ENCODE measurements at places on chromosomes 5 and 9.
A peak's percentile ranks its signal among the peaks of the same experiment; 100 is the strongest.

- no peak for DNase-seq
These were observed 14.1 kb downstream of the TNFSF15 start for GRCh38 chr9:114791736-114792135.

DNA sequence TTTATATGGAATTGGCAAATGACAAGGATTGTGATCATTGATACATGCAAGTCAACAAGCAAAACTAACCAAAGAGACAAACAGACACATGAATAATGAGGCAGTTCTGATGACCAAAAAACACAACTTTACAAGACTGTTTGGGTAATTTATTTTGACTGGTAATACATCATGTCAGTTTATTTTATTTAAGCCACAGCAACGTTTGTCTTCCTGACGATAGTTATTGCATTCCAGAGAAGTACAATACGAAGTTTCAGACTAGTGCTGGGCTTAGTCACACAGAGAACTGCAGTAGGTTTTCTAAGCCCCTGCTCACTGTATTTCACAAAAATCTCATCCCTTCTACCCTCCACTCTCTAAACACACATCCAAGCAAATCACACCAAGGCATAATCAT is 514.2 kb downstream of the RAB3C start:
- DNase-seq, result no peak

DNA sequence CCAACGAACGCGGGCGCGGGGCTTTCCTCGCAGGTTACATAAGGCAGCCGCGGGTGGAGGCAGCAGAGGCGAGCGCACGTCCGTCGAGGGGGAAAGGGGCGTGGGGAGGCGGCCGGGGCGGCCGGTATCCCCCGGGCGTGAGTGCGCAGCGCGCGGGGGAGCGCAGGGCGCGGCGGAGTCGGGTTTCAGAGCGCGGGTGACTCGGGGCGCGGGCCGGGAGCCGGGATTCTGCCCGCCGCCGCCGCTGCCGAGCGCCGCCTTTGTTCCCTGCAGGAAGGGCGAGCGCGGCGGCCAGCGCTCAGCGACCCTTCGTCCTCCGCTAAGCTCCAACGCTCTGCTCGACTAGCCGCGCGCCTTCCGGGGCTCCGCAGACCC is at the start of gene COL15A1:
Gene COL15A1, plus strand, starts transcription at position 226 of the 375 bp plus-strand sequence. CDS start 155 bp downstream, outside the sequence.
- DNase-seq, result no peak

- DNase-seq, result peak; percentile 26
These were observed 67.4 kb upstream of the TBC1D9B start for GRCh38 chr5:179974946-179975712.

DNA sequence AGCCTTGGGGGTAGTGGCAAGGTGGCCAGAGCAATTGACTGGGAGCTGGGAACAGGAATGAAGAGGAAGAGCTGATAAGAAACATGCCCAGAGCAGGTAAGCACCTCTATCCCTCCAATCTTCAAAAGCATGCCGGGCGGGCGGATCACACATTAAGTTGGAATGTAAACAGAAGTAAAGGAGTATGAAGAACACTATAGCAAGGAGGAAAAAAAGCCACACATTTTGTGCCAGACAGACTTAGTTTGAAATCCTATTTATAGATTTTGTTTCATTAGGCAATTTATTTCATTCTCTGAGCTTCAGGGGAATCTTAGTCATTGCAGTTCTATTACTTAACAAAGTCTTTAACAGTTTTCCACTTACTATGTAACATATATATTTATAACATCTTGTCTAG is 173.9 kb upstream of the TNC start:
- no peak for DNase-seq

DNA sequence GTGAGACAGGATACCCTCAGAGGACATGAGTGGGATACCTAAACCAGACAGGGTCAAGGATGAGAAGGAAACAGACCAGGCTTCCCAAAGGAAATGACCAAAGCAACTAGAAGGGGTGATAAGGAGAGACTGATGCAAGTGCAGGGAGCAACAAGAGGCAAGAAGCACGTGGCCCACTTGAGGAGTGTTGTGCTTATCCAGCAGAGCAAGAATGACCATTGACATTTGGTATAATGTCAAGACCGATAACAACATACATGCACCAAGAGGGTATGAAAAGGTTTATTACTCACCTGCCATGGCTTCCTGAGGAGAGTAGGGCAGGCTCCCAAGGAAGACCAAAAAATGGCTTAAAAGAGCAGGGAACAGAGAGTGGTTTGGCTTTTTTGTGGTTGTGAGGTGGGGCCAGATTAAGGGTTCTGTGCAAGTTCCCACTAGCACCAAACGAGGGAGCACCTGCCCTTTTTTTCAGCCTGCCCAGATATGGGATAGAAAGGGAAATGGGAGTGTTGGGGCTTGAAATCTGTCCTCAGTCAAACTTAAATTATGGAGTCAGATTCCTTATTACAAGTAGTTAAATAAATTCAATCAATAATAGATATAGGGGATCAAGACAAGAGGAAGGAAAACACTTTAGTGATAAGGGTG is 513.6 kb downstream of the RASEF start:
- DNase-seq, result no peak

DNA sequence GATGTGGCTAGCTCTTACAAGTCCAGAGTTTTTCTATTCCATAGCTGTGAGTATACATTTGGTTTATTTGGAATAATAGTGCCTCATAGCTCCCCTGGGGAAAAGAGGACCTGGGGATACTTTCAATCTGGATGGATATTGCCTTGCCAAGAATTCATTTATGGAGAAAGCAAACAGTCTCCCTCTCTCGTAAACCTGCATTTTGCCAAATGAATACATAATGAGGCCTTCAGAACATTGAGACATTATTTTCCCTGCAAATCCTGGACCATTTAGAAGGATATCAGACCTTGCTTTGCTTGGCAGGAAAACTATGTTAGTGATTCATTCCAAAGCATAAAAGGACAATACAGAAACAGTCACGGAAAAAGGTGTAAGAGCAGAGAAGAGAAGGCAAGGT is 569.6 kb upstream of the BRINP1 start:
- no peak for DNase-seq

- no peak for DNase-seq
These were observed 104.7 kb upstream of the SSBP2 start for GRCh38 chr5:81855591-81855990.

GRCh38 chr9:88658311-88658822 is 123.4 kb downstream of the NXNL2 start:
- no peak for DNase-seq

- no peak for DNase-seq
These were observed 172.4 kb downstream of the NTRK2 start for GRCh38 chr9:84841931-84842330.

DNA sequence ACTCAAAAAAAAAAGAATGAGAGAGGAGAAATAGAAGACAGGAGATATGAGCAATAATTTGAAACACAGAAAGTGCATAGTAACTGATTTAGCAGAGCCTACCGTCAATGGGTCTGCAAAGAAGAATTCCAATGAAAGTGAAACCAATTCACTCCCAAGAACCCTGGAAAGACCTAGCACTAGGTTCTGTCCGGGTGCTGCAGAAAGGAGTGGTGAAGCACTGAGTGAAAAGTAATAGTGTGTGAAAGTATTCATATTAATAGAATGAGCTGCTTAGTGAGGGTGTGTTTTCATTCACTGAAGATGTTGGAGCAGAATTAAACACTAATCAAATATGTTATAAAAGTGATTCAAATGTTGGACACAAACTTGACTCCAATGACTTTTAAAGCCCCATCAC is 51.3 kb upstream of the SLC30A5 start:
- no peak for DNase-seq

GRCh38 chr9:124517600-124517999 is 10.4 kb upstream of the NR5A1 start:
- no peak for DNase-seq

- no peak for DNase-seq
These were observed 97.3 kb upstream of the ADAMTS16 start for GRCh38 chr5:5042806-5043205.

DNA sequence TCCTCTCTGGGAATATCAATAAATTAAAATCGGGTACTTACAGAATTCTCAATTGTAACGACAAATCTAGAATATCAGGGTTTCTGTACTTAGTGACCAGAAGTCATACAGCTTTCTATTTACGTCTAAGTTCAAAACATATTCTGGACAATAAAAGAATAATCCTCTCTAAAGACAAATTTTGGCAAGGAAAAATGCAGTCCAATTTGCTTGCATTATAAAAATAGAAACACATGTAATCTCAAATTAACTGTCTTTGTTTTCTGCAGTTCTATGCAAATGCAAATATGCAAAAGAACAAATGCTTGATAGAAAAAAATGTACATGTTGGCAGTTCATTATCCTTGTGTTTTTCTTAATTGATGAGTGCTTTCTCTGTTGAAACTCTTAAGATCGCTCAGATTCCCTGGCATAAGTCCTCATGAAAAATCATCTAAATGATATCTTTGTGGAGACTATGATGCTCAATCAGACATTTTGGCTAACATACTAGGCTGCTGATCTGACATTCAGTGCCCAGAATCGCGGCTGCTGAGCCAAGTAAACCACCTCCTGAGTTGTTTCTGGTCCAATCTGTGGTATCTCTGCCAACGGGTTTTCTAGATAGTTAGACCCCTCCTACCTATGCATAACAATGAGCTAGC is 990.1 kb upstream of the C9orf72 start:
- no peak for DNase-seq

DNA sequence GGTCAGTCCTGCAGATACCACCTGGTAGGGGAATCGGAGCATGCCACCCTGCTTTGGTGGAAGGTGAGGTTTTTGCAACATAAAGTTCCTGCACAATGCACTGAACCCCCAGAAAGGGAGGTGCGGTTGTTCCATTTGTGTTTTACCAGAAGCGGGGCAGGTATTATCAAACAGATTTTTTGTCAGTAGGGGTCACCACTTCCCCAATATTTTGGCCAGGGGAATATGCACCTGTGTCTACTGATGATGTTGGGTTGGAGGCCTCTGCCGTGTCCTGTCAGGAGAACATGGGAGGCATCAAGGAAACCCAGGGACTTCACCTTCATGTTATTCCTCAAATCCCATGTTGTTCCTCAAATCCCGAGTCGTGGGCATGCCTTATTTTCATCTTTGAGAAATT is 438.7 kb downstream of the NTRK2 start:
- no peak for DNase-seq

GRCh38 chr5:128111818-128112448 is 28.4 kb downstream of the SLC12A2 start:
- DNase-seq, result no peak

GRCh38 chr9:7297521-7297920 is 502.1 kb downstream of the DMAC1 start:
- DNase-seq, result no peak

DNA sequence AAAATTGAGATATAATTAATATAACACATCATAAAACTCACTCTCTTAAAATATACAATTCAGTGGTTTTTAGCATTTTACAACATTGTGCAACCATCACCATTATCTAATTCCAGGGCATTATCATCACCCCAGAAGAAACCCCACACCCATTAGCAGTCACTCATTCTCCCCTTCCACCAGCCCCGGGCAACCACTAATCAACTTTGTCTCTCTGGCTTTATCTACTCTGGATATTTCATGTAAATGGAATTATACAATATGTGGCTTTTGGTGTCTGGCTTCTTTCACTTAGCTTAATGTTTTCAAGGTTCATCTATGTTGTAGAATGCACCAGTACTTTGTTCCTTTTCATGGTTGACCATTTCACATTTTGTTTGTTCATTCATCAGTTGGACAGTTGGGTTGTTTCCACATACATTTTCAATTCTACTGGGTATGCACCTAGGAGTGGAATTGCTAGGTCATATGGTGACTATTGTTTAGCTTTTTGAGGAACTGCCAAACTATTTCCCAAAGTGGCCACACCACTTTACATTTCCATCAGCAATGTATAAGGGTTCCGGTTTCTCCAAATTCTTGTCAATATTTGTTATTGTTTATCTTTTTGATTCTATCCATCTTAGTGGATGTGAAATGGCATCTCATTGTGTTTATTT is 62.4 kb downstream of the MARCHF3 start:
- no peak for DNase-seq

- DNase-seq, result no peak
These were observed 598 bp upstream of the TMED7 start for GRCh38 chr5:115626445-115626823.

DNA sequence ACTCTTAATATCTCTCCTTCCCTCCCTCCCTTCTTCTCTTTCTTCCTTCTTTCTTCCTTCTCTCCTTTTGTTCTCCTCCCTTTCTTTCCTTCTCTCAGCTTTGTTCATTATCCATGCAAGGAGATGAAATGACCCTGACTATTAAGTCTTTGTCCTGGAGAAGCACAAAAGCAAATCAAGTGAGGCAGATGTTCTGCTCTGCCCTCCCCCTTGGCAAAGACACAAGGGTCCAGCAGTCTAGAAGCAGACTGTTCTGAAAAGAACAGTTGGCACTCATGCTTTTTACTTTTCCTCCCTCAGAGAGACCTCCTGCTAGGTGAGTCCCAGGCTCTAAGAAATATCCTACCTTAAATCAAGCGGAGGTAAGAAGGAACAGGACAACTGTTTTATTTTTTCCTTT is 1067.6 kb upstream of the DMAC1 start:
- no peak for DNase-seq

GRCh38 chr5:129042306-129042705 is 52.2 kb upstream of the ISOC1 start:
- DNase-seq, result no peak

GRCh38 chr5:178516504-178517235 is 73.5 kb downstream of the COL23A1 start:
- DNase-seq, result no peak

GRCh38 chr9:7324152-7324598 is 475.4 kb downstream of the DMAC1 start:
- no peak for DNase-seq

DNA sequence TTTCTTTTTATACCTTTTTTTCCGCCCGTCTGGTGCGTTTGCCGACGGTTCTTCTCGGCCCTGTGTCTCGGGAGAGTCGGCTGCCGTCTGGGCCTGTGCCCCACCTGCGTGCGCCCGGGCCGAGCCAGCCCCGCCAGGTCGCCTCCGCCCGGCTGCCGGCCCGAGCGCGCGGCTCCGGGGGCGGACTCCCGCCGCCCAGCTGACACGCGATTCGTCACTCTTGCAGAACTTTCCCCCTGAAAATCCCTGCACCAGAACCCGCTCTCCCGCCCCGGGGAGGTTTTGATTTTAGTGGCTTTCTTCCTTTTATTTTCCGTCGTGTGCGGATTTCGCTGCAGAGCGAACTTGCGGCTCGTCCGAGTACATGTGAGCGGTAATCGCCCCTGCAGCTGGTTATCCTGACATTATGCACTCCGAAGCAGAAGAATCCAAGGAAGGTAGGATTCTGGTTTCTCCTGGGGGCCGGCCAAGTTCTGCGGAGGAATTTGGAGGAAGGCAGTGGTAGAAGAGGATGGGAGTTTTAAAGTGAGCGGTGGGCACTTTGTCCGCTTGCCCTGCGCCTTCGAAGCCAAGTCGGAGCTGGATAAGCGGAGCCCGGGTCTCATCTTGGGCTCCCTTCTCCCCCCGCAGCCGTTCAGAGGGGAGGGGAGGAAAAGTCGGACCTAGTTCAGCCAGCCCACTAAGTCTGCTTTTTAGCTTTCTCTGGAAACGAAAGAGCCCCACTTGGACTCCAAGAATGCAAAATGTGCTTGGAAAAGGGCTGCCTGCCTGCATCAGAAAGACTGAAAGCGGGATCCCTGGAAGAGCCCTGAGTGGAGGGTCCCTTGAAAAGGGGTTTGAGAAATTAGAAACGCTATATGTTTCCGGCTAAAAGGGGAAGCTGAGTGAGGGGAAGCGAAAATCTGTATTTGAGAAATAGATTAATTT is at the start of gene TNFAIP8:
Gene TNFAIP8, plus strand, starts transcription at position 335 of the 927 bp plus-strand sequence. Its CDS starts 72 bp downstream, at position 407.
- no peak for DNase-seq

Data from CD4-positive, alpha-beta T cell (primary cell).